ENCODE measurements at places on chromosomes 13 and 19.
A peak's percentile ranks its signal among the peaks of the same experiment; 100 is the strongest.

GRCh38 chr19:48513289-48514122 lies 1.9 kb upstream of the LMTK3 start:
- peak; percentile 26 for DNase-seq

- no peak for DNase-seq
Observed at GRCh38 chr13:44489751-44490150, 86.4 kb downstream of the TSC22D1 start.

DNA sequence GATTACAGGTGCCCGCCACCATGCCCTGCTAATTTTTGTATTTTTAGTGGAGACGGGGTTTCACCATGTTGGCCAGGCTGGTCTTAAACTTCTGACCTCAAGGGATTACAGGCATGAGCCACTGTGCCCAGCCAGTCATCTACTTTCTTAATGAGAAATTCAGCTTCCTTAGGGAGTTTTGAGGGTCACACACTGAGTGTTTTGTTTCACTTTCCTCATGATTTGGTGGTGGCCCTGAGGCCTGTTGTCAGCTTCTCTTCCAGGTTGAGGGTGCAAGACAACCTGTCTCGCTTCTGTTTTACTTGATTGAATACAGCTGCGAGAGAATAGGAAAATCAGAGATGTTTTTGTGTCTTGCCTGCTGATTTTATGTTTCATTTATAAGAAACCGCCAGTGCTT lies 9.9 kb downstream of the FRY start:
- no peak for DNase-seq

DNA sequence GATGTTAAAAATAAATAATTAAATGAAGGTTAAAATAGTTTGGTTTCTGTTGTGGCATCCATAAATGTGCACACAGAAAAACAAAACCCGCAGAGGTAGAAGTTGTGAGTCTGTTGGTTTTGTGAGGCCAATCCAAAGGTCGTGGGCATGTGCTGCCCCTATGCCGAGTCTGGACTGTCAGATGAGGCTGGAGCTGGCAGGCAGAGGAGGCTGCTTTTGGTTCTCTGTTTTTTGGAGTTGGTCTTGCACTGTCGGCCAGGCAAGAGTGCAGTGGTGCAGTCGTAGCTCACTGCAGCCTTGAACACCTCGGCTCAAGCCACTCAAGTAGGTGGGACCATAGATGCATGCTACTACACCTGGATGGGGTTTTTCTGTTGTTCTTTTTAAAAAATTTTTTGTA lies 43.7 kb downstream of the TSSK6 start:
- no peak for DNase-seq

DNA sequence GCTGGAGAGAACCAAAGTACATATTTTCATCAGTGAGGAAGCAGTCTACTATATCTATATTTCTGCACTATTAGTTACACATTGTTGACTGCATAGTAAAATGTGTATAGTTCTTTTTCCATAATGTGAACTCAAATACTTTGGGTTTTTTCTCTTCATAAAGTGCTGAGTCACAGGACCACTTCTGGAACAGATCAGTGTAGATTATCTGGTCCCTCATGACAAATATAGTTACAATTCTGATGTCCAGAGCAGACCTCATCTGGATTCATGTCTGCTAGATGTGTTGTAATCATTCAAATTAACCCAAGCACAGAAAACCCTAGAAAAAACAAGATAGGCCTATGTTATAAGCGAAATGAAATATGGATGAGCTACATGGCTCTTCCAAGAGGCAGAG lies 171.4 kb downstream of the SUCLA2 start:
- DNase-seq = no peak

- DNase-seq = no peak
Observed at GRCh38 chr13:24280720-24281119, 28.7 kb upstream of the C1QTNF9 start.

DNA sequence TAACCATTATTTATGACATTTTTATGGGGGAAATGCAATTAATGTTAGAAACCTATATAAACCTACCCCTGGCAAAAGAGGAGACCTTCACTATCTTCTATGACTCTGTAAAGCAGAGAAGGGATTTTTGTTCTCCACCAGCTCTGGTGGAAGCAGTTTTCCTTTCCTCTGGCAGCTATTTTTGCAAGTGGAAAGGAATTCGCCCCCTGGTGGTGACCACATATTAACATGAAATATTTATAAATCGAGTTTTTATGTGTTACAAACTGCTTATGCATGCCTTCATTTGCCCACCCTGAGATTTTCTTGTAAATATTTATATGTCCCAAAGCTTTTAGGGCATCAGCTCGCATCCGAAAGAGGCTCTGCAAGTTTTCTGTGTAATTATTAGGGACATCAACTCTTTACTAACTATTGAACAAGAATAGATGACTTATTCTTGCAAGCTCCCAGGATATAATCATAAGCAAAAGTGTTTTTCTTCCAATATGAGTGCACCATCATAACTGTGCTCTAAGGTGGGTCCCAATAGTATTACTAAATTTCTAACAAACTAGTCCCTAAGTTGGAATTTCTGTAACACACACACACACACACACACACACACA lies 62.4 kb downstream of the SERTM1 start:
- peak; percentile 60 for DNase-seq

DNA sequence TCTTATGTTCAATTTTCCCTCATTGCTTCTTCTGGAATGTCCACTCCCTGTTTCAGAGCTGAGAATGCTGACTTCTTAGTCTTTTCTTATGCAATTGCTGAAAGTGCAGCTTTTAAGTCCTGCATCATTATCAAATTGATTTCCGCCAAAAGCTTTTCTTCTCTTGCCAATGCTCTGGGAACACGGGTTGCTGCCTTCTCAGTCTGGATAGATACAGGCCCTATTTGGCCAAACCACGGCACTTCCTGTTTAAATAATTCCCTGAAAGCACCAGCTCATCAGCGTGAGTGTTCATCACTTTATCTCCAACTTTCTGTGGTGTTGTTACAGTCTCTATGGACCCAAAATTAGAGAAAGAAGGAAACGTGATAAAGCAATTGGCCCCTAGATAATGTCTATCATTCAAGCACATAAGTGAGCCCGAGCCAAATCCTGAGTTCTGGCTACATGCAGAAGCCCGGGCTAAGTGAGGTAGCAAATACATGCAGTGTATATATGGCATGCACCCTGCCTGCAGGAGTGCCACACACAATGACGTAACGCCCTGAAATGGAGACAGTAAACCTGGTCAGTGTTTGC lies 85.7 kb downstream of the CYSLTR2 start:
- DNase-seq = no peak

- no peak for DNase-seq
Observed at GRCh38 chr13:79935121-79935520, 405.8 kb downstream of the SPRY2 start.

GRCh38 chr13:99703908-99704307 lies 202.6 kb downstream of the TM9SF2 start:
- DNase-seq = no peak

DNA sequence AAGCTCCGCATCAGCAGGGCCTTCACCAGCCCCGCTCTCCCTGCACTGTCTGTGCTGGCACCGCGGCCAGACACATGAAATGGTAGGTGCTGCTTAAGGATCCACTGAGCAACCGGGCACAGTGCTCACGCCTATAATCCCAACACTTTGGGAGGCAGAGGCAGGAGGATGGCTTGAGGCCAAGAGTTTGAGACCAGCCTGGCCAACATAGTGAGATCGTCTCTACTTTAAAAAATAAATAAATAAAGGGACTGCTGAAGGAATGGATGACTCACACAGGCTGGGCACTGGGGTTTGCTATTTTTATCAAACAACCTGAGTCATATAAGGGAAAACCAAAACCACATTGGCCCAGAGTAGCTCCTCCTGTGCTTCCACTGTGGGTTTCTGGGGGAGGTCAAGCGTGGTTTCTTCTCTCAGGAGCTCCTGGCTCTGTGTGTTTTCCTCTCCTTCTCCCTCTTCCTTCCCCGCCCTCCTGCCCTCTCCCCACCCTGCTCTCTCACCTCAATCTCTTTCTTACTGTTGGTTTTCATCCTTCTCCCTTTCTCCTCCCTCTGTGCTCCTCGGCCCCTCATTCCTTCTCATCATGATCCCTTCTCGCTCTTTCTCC lies 21.3 kb downstream of the VRK3 start:
- no peak for DNase-seq

GRCh38 chr13:109274188-109274821 lies 512.1 kb downstream of the IRS2 start:
- no peak for DNase-seq

DNA sequence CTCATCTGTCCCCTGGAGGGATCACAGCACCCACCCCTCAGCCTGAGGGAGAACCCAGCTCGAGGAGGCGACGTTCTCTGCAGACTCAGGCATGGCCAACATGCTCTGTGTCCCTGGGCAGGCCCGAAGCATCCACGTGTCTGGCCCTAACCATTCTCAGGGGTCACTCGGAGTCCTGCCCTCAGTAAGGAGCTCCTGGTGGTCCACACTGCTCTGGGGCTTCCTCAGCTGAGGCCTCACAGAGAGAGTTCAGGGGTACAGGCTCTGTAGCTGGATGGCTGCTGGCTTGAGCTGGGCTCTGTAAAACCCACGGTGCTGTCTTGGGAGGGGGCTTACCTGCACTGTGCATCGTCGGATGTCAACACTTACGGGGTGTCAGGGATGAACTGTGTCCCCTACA lies 4.4 kb upstream of the SIGLEC8 start:
- DNase-seq = no peak

DNA sequence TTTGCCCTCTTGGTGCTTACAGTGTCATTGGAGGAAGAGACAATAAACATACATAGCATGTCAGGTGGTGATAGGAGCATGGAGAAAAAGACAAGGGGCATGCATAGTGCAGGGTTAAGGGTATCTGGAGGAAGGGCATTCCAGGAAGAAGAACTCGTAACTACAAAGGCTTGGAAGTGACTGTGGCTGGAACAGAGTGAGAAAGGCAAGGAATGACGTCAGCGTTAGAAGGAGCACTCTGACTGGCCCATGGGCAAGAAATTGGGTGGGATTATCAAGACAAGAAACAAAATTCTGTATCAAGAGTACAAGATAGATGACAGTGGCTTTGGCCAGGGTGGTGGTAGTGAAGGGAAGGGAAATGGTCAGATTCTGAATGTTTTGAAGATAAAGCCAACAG lies 11.2 kb downstream of the SMIM17 start:
- DNase-seq = no peak

GRCh38 chr13:51688937-51689662 lies 104.8 kb downstream of the WDFY2 start:
- no peak for DNase-seq

DNA sequence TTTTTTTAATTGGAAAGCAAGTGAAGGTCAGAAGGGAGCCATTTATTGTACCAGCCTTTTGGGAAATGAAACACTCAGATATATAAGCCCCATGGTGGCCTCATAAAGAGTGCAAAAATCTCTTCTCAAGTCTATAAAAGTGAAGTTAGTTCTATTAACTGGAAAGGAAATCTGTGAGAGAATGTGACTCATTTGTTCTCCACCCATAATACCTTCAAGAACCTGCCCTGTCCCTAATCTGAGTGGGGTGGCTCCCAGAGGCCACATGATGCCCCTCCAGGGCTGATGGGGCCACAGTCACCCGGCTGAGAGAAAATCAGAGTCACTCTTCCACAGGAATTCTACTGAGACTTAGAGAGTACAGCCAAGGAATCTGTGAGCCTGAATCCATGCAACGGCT lies 65.8 kb upstream of the SERP2 start:
- no peak for DNase-seq

DNA sequence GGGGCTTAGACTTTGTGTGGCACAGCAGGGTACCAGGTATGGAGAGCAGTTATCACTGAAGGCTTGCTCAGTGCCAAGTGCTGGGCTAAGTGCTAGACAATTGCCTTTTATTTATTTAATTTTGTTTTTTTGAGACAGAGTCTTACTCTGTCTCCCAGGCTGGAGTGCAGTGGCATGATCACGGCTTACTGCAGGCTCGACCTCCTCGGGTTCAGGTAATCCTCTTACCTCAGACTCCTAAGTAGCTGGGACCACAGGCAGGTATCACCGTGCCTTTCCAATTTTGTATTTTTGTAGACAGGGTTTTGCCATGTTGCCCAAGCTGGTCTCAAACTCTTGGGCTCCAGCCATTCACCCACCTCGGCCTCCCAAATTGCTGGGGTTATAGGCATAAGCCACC lies 256.9 kb downstream of the ZNF536 start:
- DNase-seq = no peak

GRCh38 chr13:104817271-104817670 lies 1718.2 kb downstream of the EFNB2 start:
- no peak for DNase-seq

DNA sequence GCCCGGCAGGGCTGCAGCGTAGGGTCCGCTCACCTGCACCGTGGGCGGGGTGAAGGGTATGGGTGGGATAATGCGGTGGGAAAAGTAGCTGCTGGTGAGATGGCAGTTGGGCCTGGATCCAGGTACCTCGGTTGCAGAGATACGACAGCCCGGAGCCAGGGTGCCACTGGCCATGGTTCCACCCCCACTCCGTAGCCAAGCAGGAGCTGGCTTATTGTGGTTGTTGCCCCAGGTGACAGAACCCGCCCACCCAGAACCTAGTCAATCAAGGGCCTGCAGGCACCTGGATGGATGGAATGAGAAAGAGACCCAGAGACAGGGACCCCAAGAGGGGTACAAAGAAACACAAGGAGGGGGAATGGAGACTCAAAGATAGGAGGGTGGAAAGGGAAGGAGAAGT lies 3.5 kb upstream of the LHB start:
- no peak for DNase-seq

- DNase-seq = no peak
Observed at GRCh38 chr19:33290956-33291622, 11.2 kb downstream of the CEBPA start.

DNA sequence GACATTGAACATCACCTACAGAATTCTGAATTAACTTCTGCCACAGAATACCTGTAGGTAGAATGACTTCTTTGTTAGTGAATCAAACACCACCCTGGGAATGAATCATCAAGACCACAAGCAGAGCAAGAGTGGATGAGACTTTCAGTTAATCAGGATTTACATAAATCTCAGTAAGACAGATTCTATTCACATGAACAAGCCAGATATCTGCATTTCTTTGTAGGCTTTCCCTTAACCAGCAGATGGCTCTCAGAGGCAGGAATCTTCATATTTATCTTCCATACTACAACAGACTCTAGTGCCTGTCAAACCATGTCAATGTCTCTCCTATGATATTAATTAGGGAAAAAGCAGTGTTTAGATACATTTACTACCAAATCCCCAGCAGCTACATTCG lies 412.1 kb downstream of the KLF12 start:
- no peak for DNase-seq

DNA sequence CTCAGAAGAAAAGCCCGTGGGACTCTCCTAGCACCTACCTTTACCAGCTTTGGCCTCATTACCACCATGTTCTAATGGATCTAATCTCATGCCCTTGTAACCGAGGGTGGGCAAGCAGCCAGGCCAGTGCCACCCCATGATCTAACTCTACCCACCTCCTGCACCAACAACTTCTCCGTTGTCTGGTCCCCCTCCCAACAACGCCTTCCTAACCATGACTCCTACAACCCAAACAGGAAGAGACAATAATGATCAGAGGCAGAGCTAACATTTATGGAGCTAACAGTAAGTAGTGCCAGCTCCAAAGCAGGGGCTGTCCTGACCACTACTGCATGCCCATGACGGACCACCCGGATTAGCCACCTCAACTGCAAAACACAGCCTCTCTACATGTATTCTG lies 3.5 kb downstream of the USP12 start:
- no peak for DNase-seq

- DNase-seq = no peak
Observed at GRCh38 chr19:27776020-27776419, 1436.9 kb downstream of the UQCRFS1 start.

Data from NCI-H187 (cell line).